ENCODE measurements at places on chromosomes 4 and X.

DNA sequence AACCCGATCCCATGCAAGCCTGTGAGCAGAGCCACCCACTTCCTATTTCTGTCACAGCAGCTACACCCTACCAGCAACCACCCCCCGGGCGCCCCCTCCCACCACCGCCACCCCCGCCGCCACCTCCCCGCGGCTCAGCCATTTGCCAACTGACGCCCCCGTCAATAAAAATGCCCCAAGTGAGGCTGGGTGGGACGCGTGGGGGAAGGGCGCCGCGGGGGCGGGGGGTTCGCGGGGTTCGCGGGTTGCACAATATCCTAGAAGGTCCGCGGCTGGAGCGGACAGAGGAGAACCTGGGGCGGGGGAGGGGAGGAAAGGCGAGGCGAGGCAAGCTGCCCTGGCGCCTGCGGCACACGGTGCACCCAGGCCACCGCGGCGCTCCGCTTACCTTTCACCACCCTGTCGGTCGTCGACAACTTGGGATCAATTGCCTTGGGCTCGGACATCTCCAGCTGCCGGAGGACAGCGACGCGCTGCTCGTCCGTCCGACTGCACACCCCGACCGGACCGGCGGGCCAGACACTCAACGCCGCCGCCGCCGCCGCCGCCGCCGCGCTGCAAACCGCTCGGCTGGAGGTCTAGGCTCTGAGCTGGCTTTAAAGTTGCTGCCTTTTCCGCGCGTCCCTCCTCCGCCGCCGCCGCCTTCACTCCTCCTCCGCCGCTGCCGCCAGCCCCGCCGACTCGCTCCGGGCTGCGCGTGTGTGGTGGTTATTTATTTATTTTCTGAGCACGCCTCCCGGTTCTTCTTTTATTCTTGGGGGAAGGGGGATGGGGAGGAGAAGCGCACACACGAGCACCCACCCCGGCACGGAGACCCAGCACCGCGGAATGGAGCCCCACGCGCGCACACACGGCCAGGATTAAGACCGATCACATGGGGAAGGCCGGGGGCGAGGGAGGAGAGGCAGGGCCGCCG, 717 bp downstream of the PPP3CA start:
- DNase-seq: peak; percentile 59

- no peak for DNase-seq
Observed at GRCh38 chr4:153418558-153418957, 47.6 kb upstream of the TMEM131L start.

DNA sequence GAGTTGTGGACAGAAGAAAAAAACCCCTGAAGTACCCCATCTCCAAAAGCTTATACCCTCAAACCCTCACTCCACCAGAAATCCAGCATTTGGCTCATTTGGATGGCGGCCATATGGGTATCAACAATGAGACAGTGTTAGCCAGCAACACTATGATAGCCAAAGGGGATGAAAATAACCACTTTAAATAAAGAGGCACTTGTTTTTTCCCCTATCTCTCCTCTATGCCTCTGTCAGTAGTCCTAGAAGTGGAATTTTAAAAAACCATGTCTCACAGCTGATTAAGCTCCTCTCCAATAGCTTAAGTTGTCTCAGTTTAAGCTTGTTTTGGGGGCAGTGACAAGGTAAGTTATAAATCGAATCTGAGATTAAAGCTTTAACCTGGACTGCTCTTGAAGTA, 124.0 kb downstream of the MOSPD2 start:
- no peak for DNase-seq

GRCh38 chr4:70236125-70236524, 6.3 kb upstream of the CSN3 start:
- DNase-seq: no peak

DNA sequence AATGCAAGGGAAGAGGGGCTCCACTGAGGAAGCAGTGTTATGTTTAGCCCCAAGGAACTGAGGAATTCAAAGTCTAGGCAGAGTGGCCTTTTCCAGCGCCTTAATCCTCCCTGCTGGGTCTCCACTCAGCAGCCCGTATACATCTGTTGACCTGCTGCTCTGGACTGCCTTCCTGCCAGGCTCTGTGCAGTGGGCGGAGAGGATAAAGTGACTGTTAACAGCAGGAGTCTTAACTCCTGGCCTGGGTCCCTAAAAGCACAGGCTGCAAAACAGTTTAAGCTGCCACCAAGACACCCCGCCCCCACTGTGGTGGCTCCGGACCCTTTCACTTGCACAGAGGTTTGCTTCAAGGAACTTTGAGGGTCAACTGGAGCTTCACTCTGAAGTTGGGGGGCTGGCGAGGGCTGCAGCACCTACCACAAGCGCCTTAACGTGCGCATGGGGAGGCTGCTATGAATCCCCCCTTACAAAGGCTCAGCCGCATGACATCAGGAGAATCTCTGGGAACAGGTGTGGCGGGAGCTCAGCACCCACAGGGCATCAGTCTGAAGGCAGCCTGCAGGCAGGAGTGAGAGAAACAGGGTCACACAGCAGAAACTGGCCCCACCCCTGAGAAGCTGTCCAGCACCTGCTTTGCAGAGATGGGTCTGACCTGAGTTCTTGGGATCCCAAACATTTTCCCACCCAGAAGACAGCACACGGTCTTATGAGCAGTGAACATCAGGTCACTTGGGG, 358.2 kb upstream of the GATB start:
- DNase-seq: no peak

- DNase-seq: no peak
Observed at GRCh38 chrX:646796-647195, 16.2 kb downstream of the SHOX start.

GRCh38 chr4:69167300-69167699, 47.2 kb downstream of the UGT2B11 start:
- no peak for DNase-seq

DNA sequence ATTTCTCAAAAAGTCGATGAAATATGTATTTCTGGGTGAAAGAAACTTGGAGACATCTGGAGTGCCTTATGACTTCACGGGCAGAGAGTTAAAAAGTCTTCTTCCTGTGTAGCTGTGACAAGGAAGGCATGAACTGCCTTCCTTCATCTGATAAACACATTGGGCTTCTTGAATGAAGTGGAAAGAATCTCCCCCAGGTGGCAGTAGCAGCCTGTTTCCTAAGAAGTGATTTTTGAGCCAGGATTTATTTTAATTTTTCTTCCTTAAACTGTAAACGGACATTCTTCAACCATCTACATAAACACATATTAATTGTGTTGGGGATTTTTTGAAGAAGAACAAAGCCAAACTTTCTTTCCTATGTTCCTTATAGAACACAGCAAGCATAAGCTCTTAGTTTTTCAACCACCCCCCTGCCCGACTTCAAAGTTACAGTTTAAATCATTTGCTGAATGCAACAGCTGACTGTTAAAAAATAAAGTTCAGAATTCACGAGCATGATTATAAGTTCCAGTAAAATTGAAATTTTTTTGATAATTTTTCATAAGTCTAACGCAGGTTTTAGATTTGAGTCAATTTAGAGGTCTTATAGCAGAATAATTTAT, 980 bp upstream of the GIMD1 start:
- peak; percentile 37 for DNase-seq
